ENCODE measurements at places on chromosomes 6 and 20.

GRCh38 chr20:8127553-8128255 is 4.4 kb upstream of the PLCB1 start:
- H3K36me3 ChIP-seq = no peaks in the 10 kb centered on the region
- DNase-seq = no peak
- peaks cover 5% of the 10 kb centered on the region for H3K4me1 ChIP-seq
- H3K27me3 ChIP-seq = peaks cover 47% of the 10 kb centered on the region

DNA sequence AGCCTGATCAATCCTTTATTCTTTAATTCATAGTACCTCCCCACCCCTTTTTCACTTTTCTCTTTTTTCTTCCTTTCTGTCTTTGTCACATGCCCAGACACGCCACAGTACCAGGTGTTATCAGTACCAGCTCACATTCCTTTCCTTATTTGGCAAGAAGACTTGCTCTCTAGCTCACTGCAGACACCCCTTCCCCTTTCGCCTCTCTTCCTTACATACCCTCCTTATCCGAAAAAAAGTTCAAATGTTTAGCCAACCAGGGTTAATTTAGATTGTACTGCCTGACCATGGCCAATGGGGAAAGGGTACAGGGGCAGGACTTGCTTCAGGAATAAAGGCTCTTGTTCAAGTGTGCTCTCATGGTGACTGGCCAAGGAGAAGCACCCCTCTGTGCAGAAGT is 9.3 kb upstream of the SIRPB2 start:
- H3K4me3 ChIP-seq = no peak overlapping the region
- H3K27ac ChIP-seq = no peak overlapping the region
- H3K36me3 ChIP-seq = no peaks in the 10 kb centered on the region

DNA sequence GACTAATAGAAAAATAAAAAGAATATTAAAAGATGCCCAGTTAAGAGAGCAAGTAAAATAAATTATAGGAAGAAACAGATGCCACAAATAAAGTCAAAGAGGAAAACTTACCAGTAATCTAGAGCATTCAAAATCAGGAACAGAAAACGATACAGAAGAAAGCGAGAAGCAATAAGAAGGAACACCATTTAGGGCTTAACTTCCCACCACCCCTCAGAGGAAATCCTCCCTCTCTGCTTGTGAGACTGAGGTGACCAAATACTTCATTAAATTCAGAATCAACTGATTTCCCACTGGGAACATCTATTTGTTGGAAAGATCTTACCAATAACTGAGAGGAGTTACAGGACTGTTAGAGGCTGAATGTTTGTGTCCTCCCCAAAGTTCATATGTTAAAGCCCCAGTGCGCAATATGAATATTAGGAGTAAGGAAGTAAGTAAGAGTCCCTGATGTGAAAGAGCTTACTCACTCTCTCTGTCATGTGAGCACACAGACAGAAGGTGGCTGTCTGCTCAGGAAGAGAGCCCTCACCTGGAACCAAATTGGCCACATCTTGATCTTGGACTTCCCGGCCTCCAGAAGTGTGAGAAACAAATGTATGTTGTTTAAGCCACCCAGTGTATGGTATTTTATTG is 19.5 kb downstream of the KATNA1 start:
- no peaks in the 10 kb centered on the region for H3K27me3 ChIP-seq
- no peak overlapping the region for H3K4me3 ChIP-seq
- peak overlapping the region; percentile 33 for H3K27ac ChIP-seq
- peaks cover 14% of the 10 kb centered on the region for H3K4me1 ChIP-seq
- peaks cover 28% of the 10 kb centered on the region for H3K36me3 ChIP-seq

DNA sequence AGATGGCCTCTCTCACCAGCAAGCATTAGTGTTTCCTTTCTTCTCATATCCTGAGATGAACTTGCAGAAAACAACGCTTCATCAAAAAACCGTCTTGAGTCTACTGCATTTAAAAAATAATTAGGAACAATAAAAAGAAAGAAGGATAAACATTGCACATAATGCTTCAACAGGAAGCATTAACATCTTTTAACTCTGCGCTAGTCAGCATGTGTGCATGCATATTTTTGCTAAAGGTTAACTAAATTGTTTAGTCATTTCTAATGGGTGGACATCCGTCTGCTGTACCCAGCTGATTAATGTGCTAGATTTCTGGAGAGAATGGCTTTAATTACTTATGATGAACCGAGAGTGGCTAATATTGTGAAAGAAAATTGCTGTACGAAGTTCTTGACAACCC is 349.3 kb downstream of the SOX4 start:
- no peaks in the 10 kb centered on the region for H3K36me3 ChIP-seq
- no peak overlapping the region for H3K27ac ChIP-seq
- H3K27me3 ChIP-seq = no peaks in the 10 kb centered on the region

GRCh38 chr6:106339334-106340029 is 13.9 kb upstream of the ATG5 start:
- no peak overlapping the region for H3K4me3 ChIP-seq
- H3K27ac ChIP-seq = no peak overlapping the region
- DNase-seq = peak; percentile 50
- no peaks in the 10 kb centered on the region for H3K36me3 ChIP-seq

- DNase-seq = no peak
- H3K36me3 ChIP-seq = no peaks in the 10 kb centered on the region
- H3K4me1 ChIP-seq = no peaks in the 10 kb centered on the region
- no peak overlapping the region for H3K27ac ChIP-seq
- H3K27me3 ChIP-seq = no peaks in the 10 kb centered on the region
Observed at GRCh38 chr6:141552031-141552430, 580.7 kb upstream of the GJE1 start.

DNA sequence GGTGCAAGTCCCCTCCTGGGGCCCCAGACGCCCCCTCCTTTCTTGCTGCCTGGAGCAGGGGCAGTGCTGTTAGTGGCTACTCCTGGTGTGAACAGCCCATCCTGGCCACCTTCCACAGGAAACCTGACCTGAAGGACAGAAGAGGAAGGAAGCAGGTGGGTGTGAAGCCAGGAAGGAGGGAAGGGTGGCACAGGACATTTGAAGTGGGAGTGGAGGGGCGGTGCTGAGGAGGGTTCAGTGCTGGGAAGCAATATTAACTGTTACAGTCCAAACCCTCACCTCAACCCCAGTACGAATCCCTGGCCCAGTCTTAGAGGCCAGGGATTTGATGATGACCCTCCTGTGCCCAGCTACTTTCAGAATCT is 766 bp downstream of the PRICKLE4 start:
- peaks cover 16% of the 10 kb centered on the region for H3K27me3 ChIP-seq
- H3K4me1 ChIP-seq = peaks cover 23% of the 10 kb centered on the region
- peak overlapping the region; percentile 40 for H3K4me3 ChIP-seq
- no peak for DNase-seq

DNA sequence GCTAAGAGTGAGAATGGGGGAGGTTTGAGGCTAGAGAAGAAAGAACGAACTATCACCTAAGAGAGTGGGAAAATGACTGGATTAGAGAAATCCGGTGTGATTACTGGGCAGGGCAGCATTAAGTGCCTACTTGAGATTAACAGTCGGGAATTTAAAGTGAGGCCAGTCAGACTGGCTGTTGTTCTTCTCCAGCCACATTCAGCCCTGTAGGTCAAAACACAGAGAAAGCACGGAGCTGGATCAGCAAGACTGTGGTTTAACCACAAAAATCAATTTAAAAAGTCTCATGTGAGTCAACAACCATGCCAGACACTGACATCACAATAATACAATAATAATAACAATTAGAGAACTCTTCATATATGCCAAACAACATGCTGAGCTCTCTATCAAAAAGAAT is 301.9 kb upstream of the SGK1 start:
- H3K4me3 ChIP-seq = no peak overlapping the region
- H3K27ac ChIP-seq = no peak overlapping the region
- H3K36me3 ChIP-seq = no peaks in the 10 kb centered on the region

GRCh38 chr6:13026557-13026956 is 301.8 kb downstream of the TBC1D7 start:
- no peak overlapping the region for H3K4me3 ChIP-seq
- H3K27me3 ChIP-seq = peaks cover 30% of the 10 kb centered on the region
- DNase-seq = no peak
- H3K4me1 ChIP-seq = no peaks in the 10 kb centered on the region

GRCh38 chr6:1912731-1913130 is 303.0 kb downstream of the FOXC1 start:
- H3K36me3 ChIP-seq = no peaks in the 10 kb centered on the region
- no peaks in the 10 kb centered on the region for H3K27me3 ChIP-seq
- no peak overlapping the region for H3K4me3 ChIP-seq
- peaks cover 10% of the 10 kb centered on the region for H3K4me1 ChIP-seq
- H3K27ac ChIP-seq = no peak overlapping the region
- no peak for DNase-seq

DNA sequence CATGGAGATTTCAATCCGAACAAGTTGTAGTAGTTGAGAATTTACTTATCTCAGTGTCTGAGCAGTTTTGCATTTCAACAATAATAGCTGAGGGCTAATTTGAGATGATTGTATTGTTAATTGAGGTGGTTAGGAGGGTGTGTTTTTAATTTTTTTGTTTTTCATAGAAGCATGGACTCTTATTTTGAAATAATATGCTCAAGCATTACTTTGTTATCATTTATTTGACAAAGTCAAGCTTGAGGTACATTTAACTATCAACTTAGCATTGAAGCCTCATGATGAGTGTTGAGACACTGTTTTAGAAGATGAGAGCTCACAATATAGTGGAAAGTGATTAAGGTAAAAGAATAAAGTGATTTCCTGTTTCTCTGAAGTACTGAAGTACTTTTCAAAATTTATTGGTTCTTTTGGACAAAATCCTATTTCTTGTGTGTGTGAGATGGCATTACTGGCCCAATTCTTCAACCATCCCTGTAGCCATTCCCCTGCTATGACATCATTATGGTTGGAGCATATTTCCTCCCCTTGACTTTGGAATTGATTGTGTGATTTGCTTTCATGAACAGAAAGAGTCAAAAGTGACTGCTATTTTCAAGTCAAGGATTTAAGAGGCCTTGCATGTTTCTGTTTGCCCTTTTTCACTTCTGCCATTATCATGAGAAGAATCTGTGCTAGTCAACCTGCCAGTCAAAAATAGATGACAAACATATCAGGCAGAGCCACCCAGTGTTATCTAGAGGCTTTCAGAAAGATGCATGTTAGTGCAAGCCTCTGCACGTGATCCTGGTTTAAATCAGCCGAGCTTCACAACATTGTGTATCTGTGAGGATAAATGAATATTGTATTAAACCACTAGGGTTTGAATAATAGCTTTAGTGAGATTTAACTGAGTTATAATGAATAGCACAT is 1112.3 kb upstream of the CITED2 start:
- no peaks in the 10 kb centered on the region for H3K36me3 ChIP-seq
- H3K4me1 ChIP-seq = no peaks in the 10 kb centered on the region
- DNase-seq = no peak
- no peak overlapping the region for H3K4me3 ChIP-seq
- H3K27me3 ChIP-seq = no peaks in the 10 kb centered on the region
- no peak overlapping the region for H3K27ac ChIP-seq

All from activated CD4-positive, alpha-beta T cell treated with anti-CD3 and anti-CD28 coated beads, Interleukin-2, amount 10 ng/mL, durations not matched to agents 7 days and 5 days (primary cell).